T-helper 9 cell (primary cell): ENCODE measurements at places on chromosomes 2 and 18.

DNA sequence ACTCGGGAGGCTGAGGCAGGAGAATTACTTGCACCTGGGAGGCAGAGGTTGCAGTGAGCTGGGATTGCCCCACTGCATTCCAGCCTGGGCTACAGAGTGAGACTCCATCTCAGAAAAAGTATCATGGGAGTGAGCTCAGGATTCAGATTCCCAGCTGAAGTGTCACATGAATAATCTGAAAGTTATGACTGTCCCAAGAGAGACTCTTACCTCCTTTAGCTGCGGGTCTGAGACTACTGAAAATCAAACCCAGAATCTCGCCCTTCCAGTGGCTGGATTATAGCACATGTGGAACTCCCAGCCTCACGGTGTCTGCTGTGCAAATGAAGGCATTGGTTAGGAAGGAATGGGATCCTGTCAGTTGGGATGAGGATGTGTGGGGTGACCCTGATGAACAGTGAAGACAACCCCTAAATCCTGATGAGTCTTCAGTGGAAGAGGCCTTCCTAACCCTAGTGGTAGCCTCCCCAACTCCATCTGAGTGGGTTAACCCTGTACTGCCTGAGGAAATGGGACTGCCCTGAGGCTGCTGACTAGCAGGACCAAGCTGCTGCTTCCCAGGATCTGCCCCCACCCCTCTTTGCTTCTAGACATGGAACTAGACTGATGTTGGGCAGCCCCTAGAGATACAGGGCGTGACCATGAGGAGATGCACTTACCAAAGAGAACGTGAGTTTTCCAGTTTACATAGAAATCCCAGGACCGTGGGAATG, 16.5 kb downstream of the BOK start:
- DNase-seq = no peak

GRCh38 chr2:109382226-109382895, 231.4 kb downstream of the SEPTIN10 start:
- DNase-seq = no peak

GRCh38 chr2:141162314-141162713, 968.5 kb downstream of the LRP1B start:
- DNase-seq = no peak

GRCh38 chr2:111617299-111618225, 266.4 kb downstream of the ANAPC1 start:
- no peak for DNase-seq

- no peak for DNase-seq
Observed at GRCh38 chr2:84874381-84875212, 6.3 kb downstream of the TRABD2A start.

DNA sequence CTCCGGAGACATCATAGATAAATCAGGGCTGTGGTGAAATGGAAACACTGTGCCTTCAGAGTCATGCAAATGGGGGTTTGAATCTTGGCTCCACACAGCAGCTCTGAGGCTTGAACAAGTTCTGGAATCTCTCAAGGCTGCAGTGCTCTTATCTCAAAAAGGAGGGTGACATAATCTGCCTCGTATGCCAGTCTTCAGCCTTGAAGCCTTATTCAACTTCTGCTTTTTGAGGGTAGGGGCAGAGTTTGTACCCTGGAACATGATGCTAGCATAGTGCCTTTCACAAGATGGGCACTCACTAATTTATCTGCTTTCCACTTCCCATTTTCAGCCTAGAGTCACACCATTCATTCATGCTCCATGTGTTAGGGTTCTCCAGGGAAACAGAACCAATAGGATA, 42.3 kb downstream of the GATA6 start:
- DNase-seq = no peak

DNA sequence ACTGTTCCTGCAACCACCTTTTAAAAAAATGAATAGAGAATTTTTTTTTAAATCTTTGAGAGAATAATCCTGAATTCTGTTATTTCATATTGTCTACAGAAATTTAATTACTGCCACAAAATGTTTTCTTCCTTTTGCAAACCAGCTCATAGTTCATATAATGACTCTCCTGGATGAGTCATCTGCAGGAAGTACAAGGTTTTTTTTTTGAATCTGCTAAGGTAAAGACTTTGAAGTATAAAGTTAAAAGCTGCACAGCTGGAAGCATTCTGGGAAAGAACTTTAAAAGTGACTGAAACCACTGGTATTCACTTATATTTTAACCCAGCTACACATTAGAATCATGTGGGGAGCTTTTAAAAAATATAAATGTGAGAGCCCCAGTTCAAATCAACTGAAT, 25.4 kb downstream of the SESTD1 start:
- DNase-seq = no peak

- no peak for DNase-seq
Observed at GRCh38 chr2:170237572-170238120, 59.7 kb downstream of the MYO3B start.

DNA sequence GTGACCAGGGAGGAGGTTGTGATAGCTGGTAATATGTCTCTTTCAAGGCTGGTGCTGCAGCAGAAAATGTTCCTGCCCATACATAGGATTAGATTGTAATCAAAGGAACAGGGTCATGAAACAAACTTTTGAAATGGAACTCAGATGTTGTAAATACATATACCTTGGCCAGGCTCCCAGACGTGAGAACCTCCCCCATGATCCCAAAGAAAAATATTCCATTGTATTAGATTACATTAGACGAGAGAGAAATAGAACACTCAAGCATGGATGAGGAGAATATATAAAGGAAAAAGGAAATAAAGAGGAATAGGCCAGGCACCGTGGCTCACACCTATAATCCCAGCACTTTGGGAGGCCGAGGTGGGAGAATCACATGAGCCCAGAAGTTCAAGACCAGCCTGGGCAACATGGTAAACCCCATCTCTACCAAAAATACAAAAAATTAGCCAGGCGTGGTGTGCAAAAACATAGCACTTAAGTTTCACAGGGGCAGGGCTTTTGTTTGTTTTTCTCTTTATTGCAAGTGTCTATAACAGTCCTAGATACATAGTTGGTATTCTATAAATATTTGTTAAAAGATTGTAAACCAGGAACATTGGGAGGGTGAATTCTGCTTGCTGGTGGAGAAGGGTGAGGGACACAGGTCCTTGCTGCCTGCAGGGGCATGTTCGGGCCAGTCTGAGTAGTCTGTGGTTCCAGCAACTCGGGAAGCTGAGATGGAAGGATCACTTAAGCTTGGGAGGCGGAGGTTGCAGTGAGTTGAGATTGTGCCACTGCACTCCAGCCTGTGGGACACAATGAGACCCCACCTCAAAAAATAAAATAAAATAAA, 52.8 kb downstream of the RPL37A start:
- no peak for DNase-seq

- DNase-seq = no peak
Observed at GRCh38 chr2:60447943-60448342, 105.5 kb downstream of the BCL11A start.

GRCh38 chr2:176729706-176730569, 460.7 kb downstream of the MTX2 start:
- DNase-seq = no peak

DNA sequence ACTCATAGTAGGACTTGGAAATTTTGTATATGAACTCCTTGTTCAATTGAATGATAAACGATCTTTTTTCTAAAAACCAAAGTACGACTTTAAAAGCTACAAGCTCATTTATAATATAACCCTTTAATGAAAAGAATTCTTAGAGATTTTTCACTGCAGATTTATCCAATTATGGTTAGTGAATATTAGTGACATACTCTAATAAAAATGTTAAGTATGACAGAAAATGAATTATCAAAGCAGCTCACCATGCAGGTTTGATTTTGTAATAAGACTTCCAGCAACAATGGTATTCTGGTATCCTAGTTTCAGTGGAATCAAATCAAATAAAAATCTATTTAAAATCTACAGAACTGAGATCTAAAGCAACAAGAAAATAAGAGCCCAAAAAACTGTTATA, 38.5 kb downstream of the PRPF40A start:
- no peak for DNase-seq

GRCh38 chr2:669323-669722, 7.9 kb downstream of the TMEM18 start:
- DNase-seq = no peak

- DNase-seq = no peak
Observed at GRCh38 chr2:165573534-165574461, 104.3 kb downstream of the CSRNP3 start.

GRCh38 chr2:110679337-110679707, 1.5 kb upstream of the BUB1 start:
- DNase-seq = no peak
